ENCODE measurements at places on chromosomes 4 and X.

DNA sequence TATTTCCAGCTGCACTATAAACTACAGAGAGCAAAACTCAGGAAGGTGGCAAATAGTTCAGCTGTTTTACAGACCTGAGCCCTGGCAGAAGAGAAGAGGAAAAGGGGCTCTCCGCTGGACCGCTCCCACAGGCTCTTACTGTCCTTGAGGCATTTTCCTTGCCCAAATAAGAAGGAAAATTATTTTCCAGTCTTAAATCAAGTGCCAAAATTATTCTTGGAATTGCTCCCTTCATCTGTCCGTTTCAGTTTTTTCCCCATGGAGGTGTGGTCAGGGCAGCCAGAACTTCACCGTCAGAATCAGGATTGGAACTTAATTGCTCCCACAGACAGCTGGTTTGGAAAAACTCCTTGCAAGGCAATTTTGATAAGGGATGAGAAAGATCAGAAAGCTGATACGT, 35.2 kb upstream of the SPINK2 start:
- DNase-seq: no peak

DNA sequence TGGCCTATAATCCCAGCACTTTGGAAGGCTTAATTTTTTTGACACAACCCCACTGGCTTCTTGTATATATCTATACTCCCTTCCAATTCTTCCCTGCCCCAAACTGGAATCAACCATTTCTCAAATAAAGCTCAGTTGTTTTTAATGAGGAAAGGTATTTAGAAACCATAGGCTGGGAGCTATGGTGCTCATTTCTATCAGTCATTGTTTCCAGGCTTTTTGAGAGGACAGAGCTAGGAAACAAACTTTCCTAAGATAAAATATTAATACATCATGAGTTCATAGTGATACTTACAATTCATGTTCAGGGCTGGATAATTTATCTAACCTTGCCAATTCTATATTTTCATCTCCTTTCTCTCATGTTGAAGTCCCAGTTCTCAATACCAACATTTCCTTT, 50.3 kb downstream of the BCOR start:
- no peak for DNase-seq

DNA sequence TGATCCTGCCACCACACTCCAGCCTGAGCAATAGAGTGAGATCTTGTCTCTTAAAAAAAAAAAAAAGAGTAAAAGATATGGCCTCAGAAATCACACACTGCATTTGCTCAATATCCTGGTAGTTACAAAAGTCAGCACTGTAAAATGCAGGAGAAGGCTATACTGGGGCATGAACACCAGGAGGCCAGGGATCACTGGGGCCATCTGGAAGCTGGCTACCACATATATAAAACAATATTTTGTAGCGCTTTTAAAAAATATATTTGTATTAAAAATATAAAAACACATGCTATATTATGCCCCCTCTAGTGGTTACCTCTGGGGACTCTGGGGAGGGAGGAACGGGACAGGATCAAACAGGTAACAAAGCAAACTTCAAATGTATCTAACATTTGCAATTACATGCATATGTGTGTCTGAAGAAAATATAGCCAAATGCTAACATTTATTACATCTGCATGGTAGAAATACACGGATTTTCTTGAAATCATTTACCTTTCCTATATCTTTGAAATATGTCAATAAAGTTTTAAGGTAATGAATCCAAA, 4.0 kb downstream of the C4orf46 start:
- no peak for DNase-seq

GRCh38 chrX:118974908-118975671, 672 bp downstream of the LONRF3 start:
- peak; percentile 71 for DNase-seq

DNA sequence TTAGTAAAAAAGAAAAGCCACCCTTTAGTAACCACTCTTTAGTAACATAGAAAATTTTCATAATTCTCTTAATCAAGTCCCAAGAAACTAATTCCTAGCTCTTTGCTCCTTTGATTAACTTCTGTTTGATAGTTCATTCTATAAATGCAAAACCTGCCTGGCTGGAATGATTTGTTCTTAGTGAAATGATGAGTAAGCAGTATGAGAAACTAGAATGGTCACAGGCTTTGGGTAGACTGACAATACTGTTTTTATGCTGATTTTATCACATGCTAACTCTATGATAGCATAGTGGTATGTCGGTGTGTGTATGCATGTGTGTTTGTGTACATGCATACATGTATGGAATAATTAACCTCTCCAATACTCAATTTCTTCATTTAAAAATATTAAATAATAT, 81.2 kb downstream of the SYTL5 start:
- no peak for DNase-seq

- no peak for DNase-seq
Measured at GRCh38 chr4:40399578-40399977, 64.4 kb downstream of the CHRNA9 start.

DNA sequence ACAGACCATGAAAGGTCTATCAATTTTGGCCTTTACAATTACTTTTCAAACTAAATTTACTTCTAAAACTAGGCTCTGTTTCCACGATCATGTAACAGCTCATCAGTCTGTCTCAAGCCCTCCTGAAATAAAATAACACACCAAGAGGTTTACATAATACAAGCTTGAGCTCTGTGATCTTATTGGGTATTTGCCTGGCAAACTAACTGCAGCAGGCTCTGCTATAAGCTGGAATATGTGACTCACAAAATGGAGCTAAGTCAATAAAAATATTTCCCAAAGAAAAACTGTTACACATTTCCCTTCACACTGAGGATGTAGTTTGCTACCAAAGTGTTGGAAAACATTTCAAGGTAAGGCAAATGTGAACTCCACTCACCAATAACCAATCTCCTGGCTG, 94.7 kb upstream of the GPM6B start:
- no peak for DNase-seq

DNA sequence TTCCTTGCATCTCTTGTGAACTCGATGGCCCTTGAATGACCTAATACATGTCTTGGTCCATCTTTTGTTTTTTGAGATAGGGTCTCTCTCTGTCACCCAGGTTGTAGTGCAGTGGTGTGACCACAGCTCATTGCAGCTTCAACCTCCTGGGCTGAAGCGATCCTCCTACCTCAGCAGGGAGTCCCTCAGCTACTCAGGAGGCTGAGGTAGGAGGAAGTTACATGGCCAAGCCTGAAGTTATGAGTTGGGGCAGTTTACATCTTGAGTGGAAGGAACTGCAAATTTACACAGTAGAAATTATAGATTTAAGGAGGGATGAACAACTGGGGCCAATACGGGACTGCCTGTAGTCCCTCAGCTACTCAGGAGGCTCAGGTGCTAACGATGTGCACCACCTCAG, 97.2 kb upstream of the METTL14 start:
- no peak for DNase-seq

DNA sequence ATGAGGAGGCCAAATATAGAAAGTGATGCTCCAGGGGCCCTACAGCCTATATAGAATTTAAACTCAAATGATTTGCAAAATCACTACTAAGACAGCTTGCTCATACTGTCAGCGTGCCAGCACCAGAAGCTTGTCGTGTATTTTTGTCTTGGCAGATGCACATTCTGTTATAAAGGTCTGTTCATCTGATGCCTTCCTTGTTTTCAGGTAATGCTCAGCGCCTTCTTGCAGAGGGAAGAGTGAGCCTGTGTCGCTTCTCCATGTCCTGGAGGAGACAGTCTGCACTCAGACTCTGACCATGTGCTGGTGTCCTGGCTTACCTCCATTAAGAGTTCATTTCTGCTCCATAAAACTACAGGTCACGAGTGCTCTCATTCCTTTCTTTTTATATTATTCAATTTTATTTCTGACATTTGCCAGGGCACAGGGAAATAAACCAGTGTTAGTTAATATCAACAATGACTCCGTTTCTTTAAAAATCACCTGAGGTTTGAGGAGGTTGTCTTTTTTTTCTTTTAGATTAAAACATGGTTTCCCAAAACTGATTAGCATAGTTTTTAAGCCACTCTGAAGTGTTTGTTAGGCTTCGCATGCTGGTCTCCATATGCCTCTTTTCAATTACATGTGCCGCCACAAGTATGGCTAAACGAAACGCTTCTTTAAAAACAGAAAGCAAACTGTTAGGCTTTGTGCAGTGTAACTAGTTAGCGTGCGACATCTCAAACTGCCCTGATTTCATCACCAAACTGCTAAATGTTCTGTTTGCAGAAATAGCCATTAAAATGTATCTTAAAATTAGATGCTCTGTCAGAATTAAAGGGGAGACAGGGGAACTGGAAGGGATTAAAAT, 215.2 kb upstream of the GK2 start:
- DNase-seq: no peak

DNA sequence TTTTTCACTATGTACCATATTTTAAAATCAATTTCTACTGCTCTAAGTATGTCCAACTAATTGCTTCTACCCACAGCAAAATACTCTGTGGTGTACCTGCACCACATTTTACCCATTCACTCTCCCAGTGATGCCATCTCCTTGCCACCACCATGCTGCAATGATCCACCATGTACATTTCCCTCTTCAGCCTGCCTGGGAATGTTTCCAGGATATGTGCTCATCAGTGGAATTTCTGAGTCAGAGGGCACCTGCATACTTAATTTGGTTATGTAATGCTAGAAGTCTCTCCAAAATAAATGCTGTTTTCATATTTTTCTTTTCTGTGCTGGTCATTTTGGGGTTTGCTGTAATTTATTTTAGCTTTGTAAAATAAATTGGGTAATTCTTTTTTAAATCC, 33.2 kb upstream of the OCIAD2 start:
- no peak for DNase-seq

DNA sequence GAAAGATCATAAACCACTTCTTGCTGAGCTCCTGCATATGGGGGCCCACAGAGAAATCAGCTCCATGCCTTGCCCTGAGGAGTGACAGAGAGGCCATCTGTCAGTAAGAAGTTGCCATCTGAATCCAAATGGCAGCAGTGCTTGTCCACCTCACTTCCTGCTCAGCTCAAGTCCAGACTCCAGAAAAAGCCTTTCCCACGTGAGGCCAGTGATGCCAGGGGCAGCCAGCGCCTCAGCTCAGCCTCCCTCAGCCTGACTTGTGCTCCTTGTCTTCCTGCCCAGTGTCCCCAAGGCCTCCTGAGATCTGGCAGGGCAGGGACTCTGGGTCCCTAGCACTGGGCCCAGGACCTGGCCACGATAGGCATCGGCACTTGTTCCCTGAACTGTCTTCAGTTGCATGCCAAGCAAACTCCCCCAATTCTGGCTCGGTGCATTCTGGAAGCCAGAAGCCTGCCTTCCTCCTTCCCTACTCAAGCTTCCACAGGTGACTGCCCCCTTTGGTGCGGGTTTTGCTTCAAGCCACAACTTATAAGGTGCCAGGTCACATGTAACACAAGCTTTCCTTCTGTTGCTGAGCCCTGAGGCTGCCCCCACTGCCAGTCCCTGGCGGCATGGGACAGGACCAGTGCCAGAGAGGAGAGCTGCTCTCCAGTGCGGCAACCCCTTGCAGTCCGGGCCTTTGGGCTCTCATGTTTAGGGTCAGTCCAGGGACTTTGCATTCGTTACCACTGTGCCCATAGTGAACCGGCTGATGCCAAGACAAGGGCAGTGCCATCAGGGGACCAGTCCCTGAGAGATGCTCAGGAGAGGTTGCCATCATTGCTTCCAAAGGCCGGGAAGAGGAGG, 2.2 kb downstream of the ZNF185 start:
- no peak for DNase-seq

- DNase-seq: no peak
Measured at GRCh38 chr4:183599284-183599683, 59.7 kb downstream of the RWDD4 start.

- no peak for DNase-seq
Measured at GRCh38 chr4:111689214-111689613, 456.0 kb upstream of the FAM241A start.

DNA sequence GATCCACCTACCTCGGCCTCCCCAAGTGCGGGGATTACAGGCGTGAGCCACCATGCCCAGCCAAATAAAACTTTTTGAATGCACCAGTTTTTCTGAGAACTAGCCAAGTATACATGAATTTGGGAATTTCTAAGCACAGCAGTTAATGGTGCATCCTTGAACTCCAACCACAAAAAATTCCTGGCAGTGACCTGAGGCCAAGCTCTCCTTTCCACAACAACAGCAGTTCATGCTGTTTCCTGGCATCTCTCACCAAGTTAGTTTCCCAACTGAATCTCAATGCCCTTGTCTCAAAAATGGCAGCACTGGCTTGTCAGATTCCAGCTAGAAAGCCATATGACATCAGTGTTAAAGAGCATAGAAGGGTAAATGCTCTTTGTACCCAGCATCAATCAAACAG, 15.9 kb upstream of the XKRX start:
- DNase-seq: no peak

GRCh38 chr4:97106161-97106560, 1037.1 kb downstream of the STPG2 start:
- no peak for DNase-seq

- DNase-seq: no peak
Measured at GRCh38 chrX:22220941-22221340, 51.8 kb upstream of the CBLL2 start.

DNA sequence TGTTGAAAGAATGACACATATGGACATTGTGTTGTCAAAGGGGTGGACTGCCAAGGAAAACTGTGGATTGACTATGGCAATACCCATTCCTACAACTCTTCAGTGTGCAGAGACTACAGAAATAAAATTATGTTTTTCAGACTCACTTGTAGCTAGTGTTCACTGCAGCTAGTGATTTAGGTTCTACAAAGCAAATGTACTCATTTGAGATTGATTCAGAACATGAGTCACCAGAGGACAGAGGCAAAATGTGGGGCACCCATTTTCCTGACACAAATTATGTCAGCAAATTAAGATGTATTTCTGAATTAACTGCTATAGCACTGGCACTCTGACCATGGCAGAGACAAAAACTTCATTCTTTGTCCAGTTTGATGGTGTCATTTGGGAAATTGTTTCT, 40.7 kb downstream of the SPCS3 start:
- no peak for DNase-seq

- DNase-seq: no peak
Measured at GRCh38 chr4:69858690-69859089, 1.3 kb downstream of the SULT1E1 start.

DNA sequence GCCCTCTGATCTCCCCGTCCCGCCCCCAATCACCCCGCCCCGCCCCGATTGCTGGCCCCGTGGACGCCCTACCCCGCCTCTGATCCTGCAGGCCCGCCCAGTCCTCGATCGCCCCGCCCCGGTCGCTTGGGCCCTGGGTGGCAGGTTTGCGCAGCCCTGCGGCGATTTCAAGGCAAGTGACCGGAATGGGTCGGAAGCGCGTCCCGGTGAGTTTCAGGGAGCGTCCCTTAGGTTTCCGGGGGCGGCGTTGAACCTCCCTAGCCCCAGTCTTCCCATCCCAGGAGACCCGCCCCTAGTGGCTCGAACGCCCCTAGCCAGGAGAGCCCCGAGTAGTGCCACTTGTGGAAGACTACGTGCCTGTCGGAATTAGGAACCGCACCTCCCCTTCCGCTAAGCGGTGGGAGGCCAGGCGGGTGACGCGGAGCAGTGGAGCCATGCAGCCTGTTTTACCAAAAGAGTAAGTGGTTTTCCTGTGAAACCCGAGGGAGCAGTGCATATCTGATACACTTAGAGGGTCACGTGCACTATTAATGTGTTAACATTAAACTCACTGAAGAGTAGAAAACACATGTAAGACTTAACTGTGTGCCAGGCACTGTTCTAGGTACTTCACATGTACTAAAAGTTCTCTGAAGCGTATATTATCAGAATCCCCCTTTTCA, 354 bp upstream of the TEC start:
- DNase-seq: peak; percentile 96

All from activated T-cell treated with anti-CD3 and anti-CD28 coated beads, Interleukin-2, amount 50 U/mL, for 24 hours (primary cell).